ENCODE measurements at places on chromosomes 6 and 20.

GRCh38 chr6:144305567-144305966 is 20.4 kb downstream of the UTRN start:
- no peak for DNase-seq

DNA sequence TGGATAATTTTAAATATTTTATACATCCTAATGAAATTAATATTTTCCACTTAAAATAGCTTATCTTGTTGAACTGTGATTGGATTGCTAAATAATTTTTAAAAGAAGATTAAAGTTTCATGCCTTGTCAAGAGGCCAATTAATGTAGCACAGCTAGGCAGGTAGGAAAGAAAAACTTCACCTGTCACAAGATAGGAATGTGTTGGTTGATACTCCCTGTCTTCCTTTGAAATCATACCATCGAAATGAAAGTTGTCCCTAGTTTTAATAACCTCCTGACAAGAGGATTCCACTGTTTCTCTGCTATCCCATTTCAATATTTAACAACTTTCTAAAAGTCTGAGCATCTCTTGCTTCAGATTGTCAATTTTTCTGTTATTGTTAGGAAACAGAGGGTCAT is 80.8 kb downstream of the BMP6 start:
- DNase-seq = no peak

DNA sequence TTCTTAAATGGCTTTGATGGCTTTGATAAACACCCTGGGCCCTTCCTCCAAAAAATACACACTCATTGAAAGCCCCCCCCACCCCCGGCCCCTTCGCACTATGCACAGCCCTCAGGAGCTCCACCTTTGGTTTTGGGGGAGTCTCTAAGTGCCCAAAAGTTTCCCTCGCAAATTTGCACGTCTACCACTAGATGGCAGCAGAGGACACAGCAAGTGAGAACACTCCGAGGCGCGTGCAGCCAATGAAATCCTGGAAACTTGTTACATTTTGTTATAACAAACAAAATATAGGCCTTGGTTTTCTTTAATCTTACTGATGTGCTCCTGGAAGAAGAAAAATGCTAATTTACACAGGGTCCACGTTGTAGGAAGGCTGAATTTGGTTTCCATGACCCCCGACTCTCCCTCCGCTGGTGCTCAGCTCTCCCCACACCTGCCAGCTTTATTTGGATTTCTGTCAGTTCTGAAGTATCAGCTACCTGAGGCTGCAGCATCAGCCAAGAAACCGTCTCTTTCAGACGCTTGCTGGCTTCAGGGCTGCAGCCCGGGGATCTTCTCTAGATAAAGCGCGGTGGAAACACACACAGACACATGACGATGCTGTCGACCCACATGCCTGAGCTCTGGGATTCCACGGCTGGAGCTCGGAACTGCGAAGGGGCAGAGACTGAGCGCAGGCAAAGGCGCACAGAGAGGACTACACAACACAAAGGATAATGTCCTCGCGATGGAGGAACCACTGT is 148.3 kb upstream of the RPS6KA2 start:
- peak; percentile 82 for DNase-seq

DNA sequence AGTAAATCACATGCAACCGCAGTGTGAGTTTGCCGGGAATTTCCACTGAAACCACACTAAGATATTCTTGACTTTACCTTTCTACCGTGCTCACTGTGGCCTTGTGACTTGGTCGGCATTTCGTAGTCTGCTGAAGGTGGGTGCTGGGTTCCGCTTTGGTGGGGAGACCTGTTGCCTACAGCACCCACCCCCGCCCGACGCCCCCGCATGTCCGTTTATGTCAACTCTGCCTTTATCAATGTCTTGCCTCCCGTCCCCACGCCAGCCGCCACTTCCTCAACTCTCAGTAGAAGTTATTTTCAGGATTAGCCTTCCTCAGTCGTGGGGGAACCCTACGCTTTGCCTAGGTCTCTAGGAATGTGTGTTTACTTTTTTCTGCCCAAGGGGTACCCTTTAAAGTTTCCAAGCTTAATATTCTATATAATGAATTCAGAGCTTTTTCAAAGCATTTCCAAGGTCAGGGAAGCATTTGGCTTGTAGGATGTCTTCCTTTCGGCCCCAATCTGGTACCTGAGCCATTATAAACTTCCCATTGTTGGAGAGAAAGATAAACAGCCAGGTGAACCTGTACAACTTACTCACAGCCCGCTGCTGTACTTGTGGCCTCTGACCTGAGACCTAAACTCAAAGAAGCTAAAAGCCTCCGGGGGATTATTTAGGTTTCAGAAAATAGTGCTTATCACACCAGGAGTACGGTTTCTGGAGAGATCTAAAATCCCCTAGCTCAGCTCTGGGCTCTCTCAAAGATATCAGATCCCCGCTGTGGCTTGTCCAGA is 54.2 kb downstream of the TBC1D7 start:
- peak; percentile 83 for DNase-seq

GRCh38 chr6:36822506-36823269 is 16.6 kb downstream of the CPNE5 start:
- no peak for DNase-seq

DNA sequence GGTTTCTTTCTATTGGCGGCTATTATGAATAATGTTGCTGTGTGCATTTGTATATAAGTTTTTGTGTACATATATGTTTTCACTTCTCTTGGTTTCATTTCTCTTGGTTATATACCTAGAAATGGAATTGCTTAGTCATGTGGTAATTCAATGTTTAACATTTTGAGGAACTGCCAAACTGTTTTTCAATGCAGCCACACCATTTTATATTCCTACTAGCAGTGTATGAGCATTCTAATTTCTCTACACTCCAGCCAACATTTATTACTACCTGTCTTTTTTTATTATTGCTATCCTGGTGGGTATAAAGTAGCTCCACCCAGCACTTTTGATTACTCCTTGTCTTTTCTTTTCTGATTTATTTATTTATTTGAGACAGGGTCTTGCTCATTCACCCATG is 54.8 kb downstream of the PHACTR2 start:
- DNase-seq = no peak

DNA sequence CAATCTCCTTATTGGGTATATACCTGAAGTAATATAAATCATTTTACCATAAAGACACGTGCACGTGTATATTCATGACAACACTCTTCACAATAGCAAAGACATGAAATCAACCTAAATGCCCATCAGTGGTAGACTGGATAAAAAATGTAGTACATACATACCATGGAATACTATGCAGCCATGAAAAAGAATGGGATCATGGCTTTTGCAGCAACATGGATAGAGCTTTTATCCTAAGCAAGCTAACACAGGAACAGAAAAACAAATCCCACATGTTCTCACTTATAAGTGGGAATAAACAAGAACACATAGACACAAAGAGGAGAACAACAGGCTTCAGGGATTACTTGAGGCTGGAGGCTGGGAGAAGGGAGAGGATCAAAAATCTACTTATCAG is 208.3 kb upstream of the QKI start:
- DNase-seq = no peak

DNA sequence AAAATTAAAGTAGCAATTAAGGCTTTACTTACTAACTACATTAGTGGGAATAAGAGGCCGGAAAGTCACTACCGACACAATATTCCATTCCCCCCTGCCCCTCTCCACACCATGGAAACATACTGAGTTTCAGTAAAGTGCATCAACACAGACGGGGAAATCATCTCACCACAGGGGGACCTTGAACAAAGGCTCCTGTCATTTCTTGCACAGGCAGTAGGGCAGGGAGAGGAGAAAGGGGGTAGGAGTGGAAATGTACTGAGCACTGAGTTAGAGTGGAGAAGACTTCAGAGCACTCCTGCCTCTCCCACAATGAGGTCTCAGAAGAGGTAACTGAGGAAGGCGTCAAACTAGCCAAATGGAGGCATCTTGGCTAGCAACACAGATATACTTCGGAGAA is 1426.9 kb upstream of the EYS start:
- no peak for DNase-seq

GRCh38 chr6:42227173-42227850 is 9.7 kb upstream of the MRPS10 start:
- DNase-seq = no peak

DNA sequence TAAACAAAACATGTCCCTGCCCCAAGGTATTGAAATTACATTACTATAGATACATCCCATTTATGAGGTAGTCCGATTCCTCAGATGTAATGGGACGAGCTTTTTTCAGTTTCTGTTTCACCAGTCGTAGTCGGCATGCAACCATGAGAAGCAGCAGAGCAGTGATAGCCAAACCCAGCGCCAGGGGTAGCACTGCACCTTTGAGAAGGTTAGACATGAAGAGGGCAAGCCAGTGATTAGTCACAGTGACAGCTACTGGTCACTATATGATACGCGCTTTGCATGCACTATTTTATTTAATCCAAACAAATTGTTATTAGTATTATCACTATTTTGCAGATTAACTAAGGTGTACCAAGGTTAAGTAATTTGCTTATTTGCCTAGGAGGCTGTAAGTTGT is 43.7 kb downstream of the LRP11 start:
- peak; percentile 41 for DNase-seq

- no peak for DNase-seq
These were observed 11.1 kb upstream of the FOXS1 start for GRCh38 chr20:31856516-31856915.

DNA sequence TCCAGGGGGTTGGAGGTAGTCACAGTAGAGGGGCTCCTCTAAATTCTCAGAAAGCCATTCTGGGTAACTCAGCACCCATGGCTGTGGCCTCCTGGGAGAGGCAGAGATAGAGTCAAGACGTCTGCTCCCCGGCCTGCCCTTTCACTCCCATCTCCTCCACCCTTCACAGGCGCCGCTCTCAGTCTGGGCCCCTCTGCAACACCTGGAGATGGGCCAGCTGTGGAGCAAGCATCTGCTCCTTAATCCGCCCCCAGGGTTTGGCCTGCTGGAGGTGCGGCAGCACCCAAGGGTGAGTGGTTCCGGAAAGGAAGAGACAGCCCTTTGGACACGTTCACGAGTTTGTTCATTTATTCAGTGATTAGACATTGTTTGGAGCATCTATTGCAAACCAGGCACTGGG is 271.3 kb downstream of the BMP7 start:
- DNase-seq = no peak

GRCh38 chr6:51893366-51893765 is 194.0 kb downstream of the PKHD1 start:
- DNase-seq = no peak

GRCh38 chr6:13712599-13712898 is 914 bp upstream of the RANBP9 start:
- DNase-seq = peak; percentile 20

DNA sequence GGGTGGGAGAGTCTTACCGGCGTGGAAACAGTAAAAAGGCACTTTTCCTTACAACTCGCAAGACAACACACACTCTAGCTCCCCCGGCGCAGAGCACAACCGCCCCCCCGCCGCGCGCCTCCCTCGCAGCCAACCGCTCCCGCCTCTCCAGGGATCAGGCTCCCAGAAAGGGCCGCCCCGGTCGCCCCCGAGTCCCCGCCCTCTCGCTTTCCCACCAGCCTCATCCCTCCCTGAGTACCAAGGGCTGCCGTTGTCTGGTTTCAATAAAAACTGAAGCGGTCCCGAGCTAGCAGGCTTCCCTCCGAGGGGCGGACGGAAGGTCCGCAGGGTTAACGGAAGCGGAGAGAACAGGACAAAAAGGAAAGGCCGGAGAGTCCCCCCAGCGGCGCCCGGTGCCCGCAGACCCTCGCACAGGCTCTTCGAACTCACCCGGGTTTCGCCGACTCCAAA is 804 bp downstream of the ELOVL5 start:
- DNase-seq = peak; percentile 77

DNA sequence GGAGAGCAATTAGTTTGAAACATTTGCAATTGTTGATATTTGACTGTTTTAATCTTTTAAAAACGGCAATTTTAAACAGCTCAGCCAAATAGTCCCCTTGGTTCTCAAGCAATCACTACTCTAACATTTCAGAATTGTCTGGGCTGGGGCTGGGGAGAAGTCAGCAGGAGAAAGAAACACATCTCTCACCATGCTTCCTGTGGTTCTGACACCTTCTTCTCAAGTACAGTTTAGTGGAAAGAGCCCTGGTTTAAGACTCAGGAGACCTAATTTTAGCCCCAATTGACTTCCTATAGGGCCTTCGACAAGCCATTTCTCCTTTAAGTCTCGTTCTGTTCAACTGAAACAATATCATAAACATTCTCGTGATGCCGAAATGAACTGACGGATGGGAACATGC is 168.4 kb upstream of the CDYL start:
- DNase-seq = no peak

- DNase-seq = no peak
These were observed 145.2 kb downstream of the CEBPB start for GRCh38 chr20:50335866-50336265.

GRCh38 chr6:24080711-24081110 is 45.3 kb upstream of the NRSN1 start:
- DNase-seq = no peak

- peak; percentile 97 for DNase-seq
These were observed 3.4 kb downstream of the EGFL8 start for GRCh38 chr6:32167761-32168262.

DNA sequence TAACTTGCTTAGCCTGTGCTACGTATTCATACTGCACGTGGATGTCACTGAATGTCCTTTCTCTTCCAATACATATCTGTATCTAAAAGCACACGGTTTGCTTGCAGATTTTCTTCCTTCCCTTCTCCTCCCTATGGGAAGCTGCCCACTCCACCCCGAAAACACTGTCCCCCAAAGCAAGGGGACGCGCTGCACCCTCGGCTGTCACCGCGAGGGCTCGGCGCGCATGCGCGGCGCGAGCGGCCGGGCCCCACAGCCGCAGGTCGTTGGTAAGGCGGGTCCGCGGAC is 659 bp downstream of the TMX4 start:
- peak; percentile 74 for DNase-seq

GRCh38 chr6:152034631-152035030 is 227.1 kb downstream of the ESR1 start:
- DNase-seq = no peak

GRCh38 chr6:163602851-163603250 is 188.3 kb downstream of the QKI start:
- DNase-seq = no peak

- no peak for DNase-seq
These were observed 12.7 kb upstream of the GSTA3 start for GRCh38 chr6:52922161-52922560.

DNA sequence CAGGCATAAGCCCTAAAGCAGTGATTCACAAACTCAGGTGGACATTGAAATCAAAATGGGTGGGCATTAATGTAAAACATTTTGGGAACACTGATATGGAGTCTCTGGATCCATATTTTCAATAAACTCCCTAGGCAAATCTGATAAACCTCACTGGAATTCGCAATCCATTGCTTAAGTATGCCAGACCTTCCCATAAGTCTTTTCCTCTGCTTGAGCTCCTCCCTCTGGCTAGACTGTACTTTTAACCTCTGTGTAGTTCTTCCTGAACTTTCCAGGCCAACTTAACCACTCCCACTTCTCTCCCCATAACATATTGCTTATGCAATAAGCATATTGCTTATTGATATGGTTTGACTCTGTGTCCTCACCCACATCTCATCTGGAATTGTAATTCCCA is 629.7 kb upstream of the IMPG1 start:
- DNase-seq = no peak

GRCh38 chr6:100176311-100176950 is 182.4 kb upstream of the MCHR2 start:
- no peak for DNase-seq

GRCh38 chr20:57786304-57786932 is 76.6 kb upstream of the PMEPA1 start:
- no peak for DNase-seq

- no peak for DNase-seq
These were observed 5.6 kb downstream of the PCMTD2 start for GRCh38 chr20:64261138-64261537.
